Umbilical cord (tissue), 2 donors: ENCODE measurements at places on chromosomes 2 and 18. TPM values are rescaled to one million over a fixed set of nuclear protein-coding genes. Genes with fewer than 3 reads are reported as not detected.

The HNRNPA3 gene
- 46.7 TPM for total RNA-seq

The CNTNAP5 gene
- total RNA-seq, result 2.6 TPM

The RNF125 gene
- 21.4 TPM for total RNA-seq

The SPATA3 gene
- not detected for total RNA-seq

The OR6B2 gene
- total RNA-seq, result 1.7 TPM

The ACKR3 gene
- total RNA-seq, result 14.7 TPM

The BUB1 gene
- total RNA-seq, result 11.6 TPM

The LRATD1 gene
- total RNA-seq, result 4.3 TPM

The RGPD8 gene
- total RNA-seq, result 55.9 TPM

The GPR75 gene
- total RNA-seq, result 0.72 TPM

The CCDC178 gene
- total RNA-seq, result 5.5 TPM

The FMNL2 gene
- total RNA-seq, result 23.4 TPM

The PTH2R gene
- total RNA-seq, result not detected

The GPD2 gene
- total RNA-seq, result 8.9 TPM

The TUBA4B gene
- 0.72 TPM for total RNA-seq

The ZNF892 gene
- 21.2 TPM for total RNA-seq

The MC2R gene
- 12.3 TPM for total RNA-seq

The LIMS3 gene
- total RNA-seq, result not detected

The UGT1A5 gene
- not detected for total RNA-seq

The VSNL1 gene
- 7.7 TPM for total RNA-seq

The CROCC2 gene
- 3.1 TPM for total RNA-seq

The SLC19A3 gene
- total RNA-seq, result 6.7 TPM

The LRPPRC gene
- 84.7 TPM for total RNA-seq

The SNORC gene
- total RNA-seq, result 0.24 TPM

The ADD2 gene
- total RNA-seq, result 3.4 TPM

The OR6B3 gene
- not detected for total RNA-seq

The FRZB gene
- total RNA-seq, result 3.9 TPM

The FANCL gene
- 91.2 TPM for total RNA-seq

The CNDP1 gene
- 1.2 TPM for total RNA-seq

The ASXL3 gene
- 15.9 TPM for total RNA-seq

The SMC6 gene
- 32.7 TPM for total RNA-seq

The PARD3B gene
- 27.7 TPM for total RNA-seq

The SERPINB11 gene
- 16.6 TPM for total RNA-seq

The LYG2 gene
- total RNA-seq, result not detected

The KCNG2 gene
- 2.6 TPM for total RNA-seq

The TSPYL6 gene
- total RNA-seq, result 0.24 TPM

The FAM237A gene
- not detected for total RNA-seq

The OTOS gene
- not detected for total RNA-seq

The TMEM200C gene
- 5.1 TPM for total RNA-seq

The SMYD5 gene
- 50.1 TPM for total RNA-seq

The TNP1 gene
- total RNA-seq, result not detected

The RAB11FIP5 gene
- 21.4 TPM for total RNA-seq

The BMP10 gene
- 0.48 TPM for total RNA-seq

The RIT2 gene
- not detected for total RNA-seq

The ANKRD62 gene
- 1.9 TPM for total RNA-seq

The OTX1 gene
- 4.8 TPM for total RNA-seq

The ZSWIM2 gene
- total RNA-seq, result 0.96 TPM

The COL6A3 gene
- 1,957 TPM for total RNA-seq

The GCG gene
- 2.4 TPM for total RNA-seq
